Fibroblast of villous mesenchyme (primary cell): ENCODE measurements at places on chromosomes 3 and 15. TPM values are rescaled to one million over a fixed set of nuclear protein-coding genes. Genes with fewer than 3 reads are reported as not detected.
A peak's percentile ranks its signal among the peaks of the same experiment; 100 is the strongest.

DNA sequence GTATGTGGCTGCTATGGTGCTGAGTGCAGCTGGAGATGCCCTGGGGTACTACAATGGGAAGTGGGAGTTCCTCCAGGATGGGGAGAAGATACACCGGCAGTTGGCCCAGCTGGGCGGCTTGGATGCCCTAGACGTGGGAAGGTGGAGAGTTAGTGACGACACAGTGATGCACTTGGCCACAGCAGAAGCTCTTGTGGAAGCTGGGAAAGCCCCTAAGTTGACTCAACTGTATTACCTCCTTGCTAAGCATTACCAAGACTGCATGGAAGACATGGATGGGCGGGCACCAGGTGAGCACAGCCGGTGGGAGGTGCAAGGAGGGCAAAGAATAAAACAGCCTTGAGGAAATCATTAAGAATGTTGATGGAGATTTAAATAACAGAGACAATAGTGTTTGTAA, 2.9 kb downstream of the ADPRH start:
- DNase-seq, result no peak

The RNU5B-1 gene
- total RNA-seq, result not detected in 2 replicates

DNA sequence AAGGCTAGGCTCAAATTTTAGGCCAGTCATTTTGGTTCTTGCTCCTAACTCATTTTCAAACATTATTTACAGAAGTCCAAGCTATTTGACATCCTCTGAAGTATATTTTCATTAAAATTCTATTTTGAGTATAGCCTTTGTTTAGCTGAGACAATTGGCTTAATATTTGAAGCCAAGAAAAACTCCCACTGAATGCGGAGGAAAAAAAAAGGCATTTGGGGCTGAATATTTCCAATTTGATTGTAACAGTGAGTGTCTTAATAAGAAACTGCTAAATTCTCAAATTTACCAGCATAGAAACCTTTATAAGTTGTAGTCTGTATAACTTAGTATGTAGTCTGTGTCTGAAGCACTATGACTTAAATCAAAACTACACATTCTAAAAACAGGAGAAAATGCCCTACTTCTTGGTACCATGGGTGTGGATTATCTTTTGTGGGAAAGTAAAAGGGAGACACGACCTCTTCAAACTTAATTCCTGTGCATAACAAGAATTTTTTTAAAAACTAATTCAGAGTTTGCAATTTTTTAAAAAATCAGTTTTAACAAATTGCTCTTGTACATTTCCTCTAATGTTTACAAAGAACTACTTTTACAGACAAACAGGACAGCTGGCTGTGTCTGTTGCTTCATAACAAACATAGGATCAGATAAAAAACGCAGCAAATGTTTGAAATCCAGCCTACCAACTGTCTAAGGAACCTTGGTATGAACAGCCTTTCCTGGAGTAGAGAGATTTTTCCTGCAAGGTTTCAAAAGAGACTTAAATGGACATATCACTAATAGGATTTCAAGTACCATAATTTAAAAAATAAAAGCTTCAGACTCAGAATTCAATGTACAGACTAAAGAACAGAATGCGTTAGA, 52.7 kb upstream of the LMOD3 start:
- peak; percentile 77 for DNase-seq

DNA sequence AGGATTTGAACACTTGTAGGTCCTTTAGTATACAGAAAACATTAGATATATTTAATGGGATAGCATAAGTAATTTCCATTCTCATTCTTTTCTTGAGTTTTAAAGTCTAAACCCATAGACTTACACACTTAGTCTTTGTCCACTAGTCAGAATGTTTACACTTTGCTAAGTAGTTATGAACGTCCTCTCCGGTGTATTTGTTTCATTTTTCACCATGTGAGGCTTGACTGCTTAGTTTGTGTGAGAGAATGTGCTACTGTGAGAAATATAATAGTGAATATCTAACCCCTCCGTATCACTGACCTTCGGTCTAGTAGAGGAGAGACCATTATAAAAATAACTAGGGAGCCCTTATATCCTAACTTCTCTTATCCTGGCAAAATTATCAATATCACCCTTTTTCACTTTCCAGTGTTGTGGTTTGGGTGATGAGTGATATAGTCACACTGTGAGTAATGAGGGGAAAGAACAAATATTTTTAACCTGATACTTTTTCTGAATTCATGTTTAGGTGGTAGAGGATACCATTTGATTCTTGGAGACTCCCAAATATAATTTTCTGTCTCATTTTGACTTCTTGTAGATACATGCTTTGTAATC, 122.4 kb downstream of the UBE2E2 start:
- DNase-seq, result no peak

- no peak for DNase-seq
Measured at GRCh38 chr3:185657691-185658503, 71.8 kb downstream of the SENP2 start.

DNA sequence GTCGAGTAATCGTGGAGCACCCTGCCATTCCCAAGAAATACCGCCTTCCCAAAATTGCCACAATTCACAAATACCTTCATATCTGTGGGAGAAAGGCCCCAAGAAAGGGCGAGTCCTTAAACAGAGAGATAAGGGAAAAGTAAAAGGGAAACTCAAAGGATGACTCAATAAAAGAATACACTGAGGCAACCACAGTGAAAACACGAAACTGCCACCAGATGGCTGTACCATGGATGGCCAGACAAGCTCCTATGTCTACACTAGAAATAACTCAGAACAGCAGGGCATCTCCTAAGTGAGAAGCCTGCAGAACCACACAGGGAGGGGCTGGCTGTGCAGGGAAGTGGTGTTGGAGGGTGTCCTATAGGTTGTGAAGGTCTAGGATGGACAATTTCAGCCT, 25.0 kb downstream of the SRGAP3 start:
- peak; percentile 30 for DNase-seq

- DNase-seq, result peak; percentile 51
Measured at GRCh38 chr3:141305436-141305835, 62.9 kb upstream of the ZBTB38 start.

DNA sequence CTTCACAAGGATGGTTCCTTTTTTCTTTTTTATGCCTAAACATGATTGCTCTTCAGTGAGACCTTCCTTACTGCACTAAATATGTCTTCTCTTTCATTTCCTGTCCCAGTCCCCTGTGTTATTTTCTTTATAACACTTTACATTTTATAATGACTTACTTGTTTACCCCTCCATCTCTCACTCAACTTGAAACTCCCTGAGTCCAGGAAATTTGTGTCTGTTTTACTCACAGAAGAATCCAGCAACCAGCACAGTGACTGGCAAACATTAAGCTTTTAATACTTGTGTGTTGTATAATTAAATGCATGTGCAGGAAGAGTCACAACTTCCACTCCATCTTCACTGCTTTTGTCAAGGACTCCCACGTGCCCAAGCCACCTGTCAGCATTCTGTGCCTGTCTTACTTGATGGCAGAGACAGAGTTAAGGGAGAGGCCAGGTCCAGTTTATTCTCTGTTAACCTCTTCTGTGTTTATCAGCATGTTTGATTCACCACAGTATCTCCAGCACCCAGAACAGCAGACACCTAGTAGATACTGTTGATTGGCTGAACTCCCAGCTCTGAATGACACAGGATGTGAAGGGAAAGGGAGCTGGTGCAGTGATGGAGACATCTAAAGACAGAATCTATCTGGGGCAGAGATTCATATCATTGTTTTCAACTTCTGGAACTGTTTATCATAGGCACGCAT, 42.8 kb downstream of the SSR3 start:
- DNase-seq, result no peak

The XCR1 gene
- not detected in 2 replicates for total RNA-seq

GRCh38 chr3:100359035-100359434, 24.5 kb downstream of the NIT2 start:
- no peak for DNase-seq

GRCh38 chr15:84949043-84949442, 32.6 kb upstream of the PDE8A start:
- no peak for DNase-seq

DNA sequence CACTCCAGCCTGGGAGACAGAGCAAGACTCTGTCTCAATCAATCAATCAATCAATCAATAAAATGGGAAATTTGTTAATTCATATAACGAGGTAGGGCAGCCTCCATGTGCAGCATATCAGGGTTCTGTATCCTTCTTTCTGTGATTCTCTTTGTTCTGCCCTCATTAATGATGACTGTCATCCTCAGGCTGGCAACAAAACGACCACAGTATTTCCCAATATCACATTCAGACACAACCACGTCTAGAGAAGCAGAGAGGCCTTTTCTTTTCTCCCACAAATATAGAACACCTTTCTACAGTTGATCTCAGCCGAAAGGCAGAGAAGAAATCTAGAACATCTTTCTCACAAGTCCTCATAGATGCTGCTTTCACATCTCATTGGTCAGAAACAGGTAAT, 11.2 kb downstream of the CEP19 start:
- DNase-seq, result no peak

DNA sequence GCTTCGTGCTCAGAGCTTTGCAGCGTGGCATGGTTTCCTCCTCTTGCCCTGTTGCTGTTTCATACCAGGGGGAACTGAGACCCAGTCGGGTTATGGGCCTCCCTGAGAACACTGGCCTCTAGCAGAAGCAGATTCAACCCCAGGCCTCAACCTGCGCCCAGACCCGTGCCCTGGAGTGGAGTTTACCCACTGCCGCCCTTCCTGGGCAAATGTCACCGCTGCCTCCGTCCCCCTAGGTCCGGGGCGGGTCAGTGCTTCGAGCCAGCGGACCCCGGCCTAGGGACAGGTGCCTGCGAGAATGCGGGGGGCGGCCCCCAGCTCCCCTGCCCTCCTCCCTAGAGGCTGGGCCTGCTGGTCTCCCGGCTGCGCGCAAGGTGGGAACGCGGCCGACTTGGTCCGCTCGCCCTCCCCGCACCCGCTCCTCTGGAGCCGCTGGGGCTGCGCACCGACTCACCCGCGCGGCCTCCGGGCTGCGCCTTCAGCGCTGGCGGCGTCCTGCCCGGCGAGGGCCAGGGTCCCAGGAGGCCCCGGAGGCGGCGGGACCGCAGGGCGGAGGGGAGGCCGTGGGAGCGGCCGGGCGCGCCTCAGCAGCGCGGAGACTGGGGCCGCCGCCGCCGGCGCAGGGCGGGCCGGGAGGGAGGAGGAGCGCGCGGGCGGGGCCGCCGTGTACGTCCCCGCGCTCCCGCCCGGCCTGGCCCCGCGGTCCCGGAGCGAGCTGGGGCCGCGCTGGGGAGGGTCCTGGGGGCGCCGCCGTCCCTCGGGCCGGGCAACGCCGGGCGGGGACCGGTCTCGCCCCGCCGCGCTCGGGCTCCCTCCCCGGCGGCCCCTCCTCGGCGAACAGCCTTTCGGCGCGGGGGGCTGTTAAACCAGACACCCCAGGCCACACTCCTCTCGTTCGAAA, at the start of gene PIGZ:
Gene PIGZ (minus strand): TSS at position 601 of the 901 bp plus-strand sequence. CDS start 16,802 bp downstream, outside the sequence.
- peak; percentile 27 for DNase-seq

DNA sequence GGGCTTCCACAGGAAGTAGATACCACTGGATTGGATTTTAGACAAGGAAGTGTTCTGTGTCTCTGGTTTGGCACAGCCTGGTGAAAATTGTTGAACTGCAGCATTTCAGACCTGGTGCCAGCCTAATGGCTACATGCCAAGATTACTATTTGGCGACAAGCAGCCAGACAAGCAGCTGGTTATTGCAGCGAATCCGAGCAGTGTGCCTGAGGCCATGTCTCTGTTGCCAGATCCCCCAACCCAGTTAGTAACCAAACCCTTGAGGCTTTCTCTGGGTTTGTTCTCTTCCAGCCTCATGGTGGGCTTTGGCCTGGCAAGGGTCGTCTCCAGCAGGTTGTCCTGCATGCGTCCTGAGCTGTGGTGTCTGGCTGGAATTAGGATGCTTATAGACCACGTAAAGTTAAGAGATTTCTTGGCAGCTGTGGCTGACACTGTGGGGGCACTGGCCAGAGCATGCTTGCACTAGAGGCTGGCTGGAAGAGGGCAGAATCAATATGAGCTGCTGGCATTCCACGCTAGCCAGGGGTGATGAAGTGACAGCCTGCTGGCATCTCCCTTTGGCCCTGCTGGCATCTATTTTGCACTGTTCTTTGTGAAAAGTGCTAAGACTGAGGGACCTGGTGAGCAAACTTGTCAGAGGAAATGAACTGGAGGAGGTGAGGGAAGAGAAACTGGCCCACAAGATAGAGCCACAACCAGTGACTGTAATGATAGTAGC, 172.6 kb downstream of the RBMS3 start:
- no peak for DNase-seq

- DNase-seq, result no peak
Measured at GRCh38 chr3:72044231-72044855, 259.4 kb upstream of the PROK2 start.

- DNase-seq, result no peak
Measured at GRCh38 chr3:146777941-146778340, 172.8 kb upstream of the PLSCR5 start.

DNA sequence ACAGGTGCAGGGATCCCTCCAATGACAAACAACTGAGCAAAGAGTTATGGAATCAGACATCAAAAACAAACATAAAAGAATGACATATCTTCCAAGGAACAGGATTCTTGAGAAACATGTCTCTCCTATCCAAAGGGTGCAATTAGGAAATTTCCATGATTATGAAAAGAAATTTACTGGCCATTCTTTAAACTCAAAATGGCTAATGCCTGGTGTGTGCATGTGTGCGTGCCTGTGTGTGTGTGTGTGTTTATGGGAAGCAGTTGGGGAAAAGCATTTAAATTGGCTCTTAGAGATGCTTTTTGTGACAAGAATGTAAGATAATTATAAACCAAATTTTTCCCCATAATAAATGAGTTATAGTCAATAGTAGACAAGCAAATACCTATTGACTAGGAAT, 320.5 kb upstream of the THBS1 start:
- DNase-seq, result no peak

The TBL1XR1 gene
- 107 and 161 TPM in 2 replicates for total RNA-seq

The IGSF11 gene
- total RNA-seq, result under 0.01 TPM in 1 of 2 replicates, not detected in the other

The FOXB1 gene
- not detected in 2 replicates for total RNA-seq

DNA sequence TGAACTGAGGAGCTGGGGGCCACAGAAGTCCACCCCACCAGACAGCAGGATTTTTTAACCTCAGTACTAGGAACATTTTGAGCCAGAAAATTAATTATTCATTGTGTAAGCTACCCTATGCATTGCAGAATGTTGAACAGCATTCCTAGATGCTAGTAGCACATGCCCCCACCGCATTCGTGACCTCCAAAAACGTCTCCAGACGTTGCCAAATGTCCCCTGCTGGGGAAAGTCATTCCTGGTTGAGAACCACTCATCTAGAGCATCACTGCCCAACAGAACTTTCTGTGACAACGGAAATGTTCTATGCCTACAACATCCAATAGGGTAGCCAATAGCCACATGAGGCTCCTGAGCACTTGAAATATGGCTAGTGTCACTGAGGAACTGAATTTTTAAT, 333.5 kb downstream of the FOXP1 start:
- no peak for DNase-seq

GRCh38 chr3:127771746-127772145, 50.6 kb downstream of the MGLL start:
- DNase-seq, result no peak

- DNase-seq, result no peak
Measured at GRCh38 chr3:183372911-183373310, 55.5 kb downstream of the MCF2L2 start.

The FBXL22 gene
- 1.3 and 2.3 TPM in 2 replicates for total RNA-seq
